Inflammatory macrophage (primary cell): ENCODE measurements at places on chromosomes 1 and 21.

DNA sequence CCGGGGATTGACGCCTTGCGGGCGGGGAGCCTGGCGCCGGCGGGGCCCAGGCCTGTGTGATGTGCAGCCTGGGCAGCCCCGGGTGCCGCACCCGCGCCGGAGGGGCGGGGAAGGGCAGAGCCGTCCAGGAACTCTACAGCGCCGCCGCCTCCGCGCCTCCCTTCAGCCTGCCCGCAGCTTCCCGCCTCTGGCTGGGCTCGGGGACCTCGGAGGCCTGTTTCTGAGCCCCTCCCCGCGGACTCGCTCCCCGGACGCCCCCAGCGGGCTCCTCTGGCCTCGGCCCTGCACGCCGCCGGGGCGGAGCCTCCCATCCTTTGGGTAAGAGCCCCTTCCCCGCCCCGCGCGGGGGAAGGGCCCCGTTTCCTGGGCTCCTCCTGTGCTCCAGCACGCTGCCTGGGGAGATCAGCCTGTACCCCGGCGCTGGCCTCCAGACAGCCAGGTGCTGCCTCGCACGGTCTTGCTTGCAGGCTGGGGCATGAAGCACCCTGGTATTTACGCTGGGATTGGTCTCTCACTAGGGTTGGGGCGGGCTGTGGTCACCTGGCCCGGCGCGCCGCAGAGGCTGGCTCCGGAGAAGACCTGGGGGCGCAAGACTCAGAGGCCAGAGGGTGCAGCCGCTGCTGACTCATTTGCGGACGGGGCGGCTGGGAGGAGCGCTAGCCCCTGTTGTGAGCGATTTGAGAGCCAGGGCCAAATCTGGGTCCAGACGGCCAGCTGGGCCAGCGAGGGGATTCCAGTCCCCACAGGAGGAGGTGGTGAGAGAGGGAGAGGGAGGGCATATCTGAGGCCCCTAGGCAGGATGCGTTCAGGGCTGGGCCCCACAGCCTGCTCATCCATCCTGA lies 5.7 kb upstream of the ACOT11 start:
- DNase-seq, result peak; percentile 81

DNA sequence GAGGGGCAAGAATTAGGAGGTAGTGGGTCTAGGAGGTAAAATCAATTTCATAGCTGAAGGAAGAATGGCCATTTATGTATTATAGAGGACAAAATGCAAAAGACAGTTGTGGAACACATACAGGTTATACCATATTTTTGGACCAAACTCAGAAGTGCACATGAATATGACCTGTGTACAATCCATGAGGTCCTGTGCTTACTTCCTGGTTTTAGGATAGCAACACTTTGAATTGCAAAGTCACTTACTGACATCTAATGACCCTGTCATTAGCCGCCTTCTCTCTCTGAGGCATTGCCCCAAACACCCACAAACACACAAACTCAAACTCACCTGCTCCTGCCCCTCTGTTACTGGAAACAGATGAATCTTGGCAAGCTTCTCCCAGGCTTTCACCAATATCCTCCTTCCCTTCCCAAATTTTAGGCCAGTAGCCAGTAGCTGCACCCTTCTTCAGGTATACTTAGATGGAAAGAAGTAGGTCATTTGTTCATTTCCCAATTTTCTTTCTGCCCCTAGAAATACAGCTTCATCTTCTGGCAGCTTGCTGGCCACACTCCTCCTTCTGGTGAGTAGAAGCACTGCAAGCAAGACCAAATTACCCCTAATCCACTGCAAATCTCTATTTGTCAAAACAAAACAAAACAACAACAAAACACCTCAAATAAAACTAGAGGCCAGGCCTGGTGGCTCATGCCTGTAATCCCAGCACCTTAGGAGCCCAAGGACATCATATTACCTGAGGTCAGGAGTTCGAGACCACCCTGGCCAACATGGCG lies 13.7 kb upstream of the RPL5 start:
- DNase-seq, result peak; percentile 60

- DNase-seq, result peak; percentile 96
These were observed 371.6 kb upstream of the RUNX1 start for GRCh38 chr21:35420656-35421055.

- DNase-seq, result peak; percentile 91
These were observed 55.2 kb downstream of the TOMM20 start for GRCh38 chr1:235073331-235073967.

DNA sequence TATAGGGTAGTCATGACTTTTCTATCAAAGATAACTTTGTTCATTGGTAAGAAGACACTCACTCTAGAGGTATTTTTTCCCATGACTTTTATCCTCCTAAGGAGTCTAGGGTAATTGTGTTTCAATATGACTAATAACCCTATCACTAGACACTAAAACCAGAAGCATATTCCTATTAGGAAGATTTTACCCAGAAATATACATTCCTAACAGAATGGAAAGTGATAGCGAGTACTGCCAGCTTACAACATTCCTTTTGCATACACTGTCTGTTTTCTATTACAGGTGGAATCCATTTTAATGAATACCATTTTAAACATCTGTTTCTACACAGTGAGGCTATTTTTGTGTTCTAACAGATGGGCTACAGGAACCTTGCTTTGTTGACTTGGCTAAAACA lies 31.4 kb upstream of the C1orf185 start:
- no peak for DNase-seq

DNA sequence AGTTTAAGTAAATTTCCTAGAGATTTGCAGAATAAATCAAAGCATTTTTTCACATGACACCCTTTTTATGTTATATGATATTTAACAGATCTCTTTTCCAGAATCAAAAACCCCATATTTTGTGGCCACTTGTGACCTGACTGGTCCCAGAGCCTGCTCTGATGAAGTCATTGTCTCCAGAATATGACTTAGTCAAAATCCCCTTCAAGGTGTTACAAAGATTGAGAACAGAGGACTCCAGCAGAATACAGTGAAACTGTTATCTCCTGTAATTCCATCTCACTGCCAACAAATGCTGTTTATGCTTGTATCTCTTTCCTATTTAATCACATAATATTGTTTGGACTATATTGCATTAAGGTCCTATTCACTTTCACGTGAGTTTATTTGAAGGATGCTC lies 25.6 kb downstream of the RGS1 start:
- no peak for DNase-seq

GRCh38 chr1:217911908-217912307 lies 280.8 kb downstream of the SPATA17 start:
- no peak for DNase-seq

- DNase-seq, result peak; percentile 14
These were observed 4.3 kb downstream of the IL22RA1 start for GRCh38 chr1:24138476-24139221.

- peak; percentile 59 for DNase-seq
These were observed 58.5 kb downstream of the PHACTR4 start for GRCh38 chr1:28428012-28428411.

GRCh38 chr1:53625766-53626520 lies 113.0 kb downstream of the GLIS1 start:
- DNase-seq, result no peak

- DNase-seq, result no peak
These were observed 8.8 kb upstream of the ANGPTL7 start for GRCh38 chr1:11180342-11180744.

GRCh38 chr1:209803568-209803967 lies 2.4 kb downstream of the IRF6 start:
- DNase-seq, result no peak

DNA sequence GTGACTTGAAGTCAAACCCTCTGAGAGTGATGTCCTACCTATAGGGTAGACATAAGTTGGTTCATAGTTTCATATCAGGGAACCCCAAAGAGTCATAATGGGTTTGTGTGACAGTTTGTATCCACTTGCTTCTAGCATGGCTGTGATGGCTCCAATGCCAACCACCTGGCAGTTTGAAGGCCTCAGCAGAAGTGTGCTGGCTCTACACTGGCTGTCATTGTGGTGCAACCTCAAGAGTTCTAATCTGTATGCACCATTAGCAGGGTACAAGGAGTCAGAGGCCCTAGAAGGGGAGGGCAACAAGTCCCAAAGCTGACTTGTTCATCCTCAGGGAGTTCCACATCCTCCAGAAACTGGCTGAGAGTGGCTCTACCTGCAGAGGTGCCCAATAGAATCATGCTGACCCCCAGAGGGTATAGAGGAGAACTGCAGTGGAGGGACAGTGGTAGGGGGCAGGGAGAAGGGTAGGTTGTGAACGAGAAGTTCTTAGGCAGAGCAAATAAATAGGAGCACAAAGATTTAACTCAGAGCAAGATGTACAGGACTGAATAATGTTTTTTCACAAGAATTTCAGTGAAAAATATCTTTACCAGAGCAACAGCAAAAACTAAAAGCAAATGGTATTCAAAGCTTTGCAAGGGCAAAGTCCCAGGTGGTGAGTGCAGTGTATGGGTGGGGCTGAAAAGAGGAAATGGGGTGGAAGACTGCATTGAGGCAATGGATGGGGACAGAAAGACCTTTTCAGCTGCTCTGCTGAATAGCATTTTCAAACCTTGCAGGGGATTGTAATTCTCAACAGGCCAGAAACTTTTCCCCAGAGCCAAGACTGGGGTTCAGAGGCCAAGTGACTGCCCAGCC lies 3.2 kb downstream of the FCRL2 start:
- no peak for DNase-seq
